Stimulated activated CD8-positive, alpha-beta memory T cell treated with anti-CD3 and anti-CD28 coated beads, Interleukin-7, amount 100 ng/mL, for 48 hours (primary cell): ENCODE measurements at places on chromosomes 16 and 17.

GRCh38 chr17:58111676-58112075 is 28.5 kb downstream of the DYNLL2 start:
- no peak for DNase-seq

GRCh38 chr17:36697903-36698530 is 96.6 kb downstream of the MRM1 start:
- DNase-seq, result no peak

GRCh38 chr17:82603981-82604448 is 44.2 kb downstream of the WDR45B start:
- DNase-seq, result no peak

DNA sequence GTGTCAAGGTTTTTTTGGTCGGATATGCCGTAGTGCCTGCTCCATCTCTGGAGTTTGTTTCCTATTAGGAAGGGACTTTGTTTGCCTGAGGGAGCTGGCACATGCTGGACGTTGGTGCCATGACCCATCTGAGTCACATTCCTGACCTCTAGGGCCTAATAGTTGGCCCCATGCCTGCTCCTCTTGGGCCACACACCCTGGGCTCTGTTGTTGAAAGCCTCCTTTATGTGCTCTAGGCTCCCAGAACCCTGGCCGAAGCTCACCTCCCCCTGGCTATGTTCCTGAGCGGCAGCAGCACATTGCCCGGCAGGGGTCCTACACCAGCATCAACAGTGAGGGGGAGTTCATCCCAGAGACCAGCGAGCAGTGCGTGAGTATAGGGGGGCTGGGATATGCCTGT is 18.4 kb downstream of the LIMD2 start:
- no peak for DNase-seq

- no peak for DNase-seq
Measured at GRCh38 chr17:82338858-82339633, 5.5 kb upstream of the SECTM1 start.

GRCh38 chr17:69534235-69534621 is 119.7 kb downstream of the MAP2K6 start:
- no peak for DNase-seq

- DNase-seq, result no peak
Measured at GRCh38 chr16:79288066-79288465, 312.5 kb downstream of the MAF start.

- DNase-seq, result no peak
Measured at GRCh38 chr16:77690416-77690815, 31.9 kb upstream of the NUDT7 start.

DNA sequence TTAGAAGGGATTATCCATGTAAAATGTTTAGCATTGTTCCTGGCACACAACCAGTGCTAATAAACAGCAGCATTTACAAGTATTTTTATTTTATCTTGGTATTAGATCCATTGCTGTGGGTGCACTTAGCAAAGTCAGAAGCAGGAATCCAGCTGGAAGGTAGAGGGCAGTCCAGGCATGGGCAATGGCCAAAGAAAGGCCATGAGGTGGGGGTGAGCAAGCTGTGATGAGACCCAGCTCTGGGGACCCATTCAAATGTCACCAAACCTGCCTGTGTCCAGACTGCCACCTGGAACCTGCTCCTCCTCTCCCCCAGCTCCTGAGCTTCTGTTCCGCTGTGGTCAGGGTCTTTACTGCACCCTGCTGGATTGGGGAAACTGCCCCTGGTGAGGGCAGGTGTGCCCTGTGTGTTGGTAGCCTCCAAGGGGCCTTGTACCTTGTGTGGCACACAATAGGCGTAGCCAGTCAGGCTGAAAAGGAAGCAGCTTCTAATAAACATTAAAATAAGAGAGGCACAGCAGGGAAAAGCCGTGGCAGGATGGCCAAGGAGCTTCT is 118.0 kb upstream of the CRHR1 start:
- DNase-seq, result no peak

- DNase-seq, result no peak
Measured at GRCh38 chr17:77824780-77825280, 133.7 kb upstream of the TNRC6C start.

DNA sequence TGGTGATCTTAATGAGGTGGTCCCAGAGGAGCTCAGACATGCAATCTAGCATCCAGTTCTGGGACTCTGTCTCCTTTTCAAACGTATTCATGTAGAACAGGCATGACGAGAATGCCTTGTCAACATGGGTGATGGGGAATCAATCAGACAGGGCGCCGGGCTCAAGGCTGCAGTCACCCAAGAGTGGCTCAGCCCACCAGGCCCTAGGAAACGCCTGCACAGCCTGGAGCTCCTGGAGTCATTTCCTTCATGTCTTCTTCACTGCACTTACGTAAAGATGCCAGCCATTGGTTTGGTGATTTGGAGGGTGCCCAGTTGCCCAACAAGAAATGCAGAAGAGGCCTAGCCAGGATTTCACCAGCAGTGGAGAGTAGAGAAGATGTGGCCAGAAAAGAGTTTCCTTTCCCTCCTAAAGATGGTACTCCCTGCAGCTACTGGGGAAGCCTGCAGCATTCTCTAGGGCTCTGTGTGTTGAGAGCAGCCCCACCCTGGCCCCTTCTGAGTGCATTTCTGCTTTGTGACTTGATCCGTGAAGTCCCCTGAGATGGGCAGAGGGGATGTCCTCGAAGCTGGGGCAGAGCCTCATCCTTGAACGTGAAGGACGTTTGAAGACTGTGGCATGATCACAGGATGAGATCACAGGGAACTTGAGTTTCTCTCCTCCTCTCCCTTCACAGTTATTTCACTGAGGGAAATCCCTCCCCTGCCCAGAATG is 24.0 kb upstream of the STH start:
- no peak for DNase-seq

- DNase-seq, result peak; percentile 72
Measured at GRCh38 chr17:40564883-40565768, at the start of gene CCR7. CCR7 (minus strand) TSS chr17:40565472; CDS start chr17:40565409, 63 bp downstream.

GRCh38 chr16:19238406-19238805 is 47.1 kb upstream of the CLEC19A start:
- DNase-seq, result no peak

DNA sequence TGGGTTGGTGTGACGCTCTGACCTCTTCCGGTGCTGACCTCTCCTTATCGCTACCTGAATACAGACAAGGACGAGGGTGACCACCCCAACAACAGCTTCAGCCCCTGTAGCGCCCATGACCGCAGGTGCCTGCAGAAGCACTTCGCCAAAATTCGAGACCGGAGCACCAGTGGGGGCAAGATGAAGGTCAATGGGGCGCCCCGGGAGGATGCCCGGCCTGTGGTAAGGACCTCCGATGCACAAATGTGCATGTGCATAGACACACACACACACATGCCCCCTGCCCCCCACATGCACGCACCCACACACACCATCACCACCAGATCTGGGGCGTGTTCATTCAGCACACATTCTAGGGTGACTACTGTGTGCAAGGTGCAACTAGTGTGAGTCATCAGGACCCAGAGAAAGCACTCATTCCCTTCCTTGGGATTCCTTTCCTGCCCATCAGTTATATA is 9.7 kb downstream of the IGFBP4 start:
- no peak for DNase-seq
